ENCODE measurements at places on chromosomes 5 and 9. TPM values are rescaled to one million over a fixed set of nuclear protein-coding genes. Genes with fewer than 3 reads are reported as not detected.

DNA sequence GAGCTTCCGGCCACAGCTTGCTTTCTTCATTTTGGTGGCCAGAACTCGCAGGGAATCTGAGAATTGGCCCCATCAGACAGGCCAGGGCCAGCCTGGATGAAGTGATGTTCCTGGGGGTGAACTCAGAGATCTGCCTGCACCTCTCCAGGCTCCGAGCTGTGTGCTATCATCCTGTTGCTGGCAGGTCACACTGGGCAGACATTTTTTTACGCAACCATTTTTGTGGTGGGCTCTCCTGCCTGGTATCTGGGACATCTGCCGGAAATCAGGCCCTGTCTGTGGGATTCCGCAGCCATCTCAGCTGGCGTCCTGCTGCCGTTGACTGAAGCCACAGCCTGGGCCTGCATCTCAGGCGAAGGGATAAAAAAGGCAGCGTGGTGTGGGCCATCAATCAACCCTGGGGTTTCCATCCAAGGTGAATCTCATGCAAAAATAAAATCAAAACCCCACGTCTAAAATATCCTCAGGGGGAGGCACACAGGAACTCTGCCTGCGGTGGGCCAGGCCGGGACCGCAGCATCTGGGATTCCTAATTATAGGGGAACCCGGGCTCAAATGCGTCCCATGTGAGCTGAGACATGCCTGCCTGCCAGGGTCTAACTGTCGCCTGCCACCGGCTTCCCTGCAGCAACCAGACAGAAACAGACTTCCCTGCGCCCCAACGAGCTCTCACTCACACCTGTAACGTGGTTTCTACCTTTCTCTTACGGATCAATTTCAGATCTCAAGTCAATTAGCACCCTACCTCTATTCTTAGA is 174.3 kb downstream of the SYK start:
- no peaks in the 10 kb centered on the region for H3K36me3 ChIP-seq
- no peaks in the 10 kb centered on the region for H3K27me3 ChIP-seq
- H3K27ac ChIP-seq: no peak overlapping the region
- DNase-seq: no peak
- H3K4me1 ChIP-seq: peaks cover 5% of the 10 kb centered on the region

GRCh38 chr9:16825331-16825725 is 45.1 kb downstream of the BNC2 start:
- DNase-seq: no peak
- H3K4me3 ChIP-seq: no peak overlapping the region
- H3K27me3 ChIP-seq: peaks cover 8% of the 10 kb centered on the region
- H3K36me3 ChIP-seq: no peaks in the 10 kb centered on the region

DNA sequence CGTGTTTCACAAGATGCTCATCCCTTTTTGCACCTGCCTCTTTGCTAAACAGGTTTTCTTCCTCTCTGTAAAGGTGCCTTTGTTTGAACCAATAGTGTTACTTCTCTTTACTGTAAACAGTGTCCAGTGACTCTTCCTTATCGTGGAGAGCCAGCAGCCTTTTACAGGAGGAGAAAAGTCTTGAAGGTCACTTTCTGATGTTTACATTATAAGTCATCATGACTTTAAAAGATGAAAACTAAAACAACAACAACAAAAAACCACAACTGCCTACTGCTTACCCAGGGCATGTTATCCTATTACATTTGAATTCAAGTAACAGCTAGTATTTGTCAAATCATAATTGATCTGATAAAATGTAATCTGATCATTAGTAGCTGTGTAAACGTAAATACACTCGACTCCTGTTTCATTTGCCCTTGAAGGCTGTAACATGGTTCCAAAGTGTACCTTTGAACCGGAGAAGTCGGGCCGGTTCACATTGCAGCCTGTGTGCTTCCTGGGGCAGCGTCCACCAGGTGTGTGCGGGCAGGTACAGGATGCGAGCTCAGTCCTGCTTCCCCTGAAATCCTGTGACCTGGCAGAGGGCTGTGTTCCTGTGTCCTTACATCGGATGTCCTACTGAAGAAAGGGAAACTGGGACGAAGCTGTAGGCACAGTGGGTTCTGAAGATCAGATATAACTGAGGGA is 118.1 kb downstream of the C9orf152 start:
- no peak overlapping the region for H3K27ac ChIP-seq
- H3K4me1 ChIP-seq: peaks cover 2% of the 10 kb centered on the region
- no peak overlapping the region for H3K4me3 ChIP-seq
- DNase-seq: no peak
- H3K36me3 ChIP-seq: no peaks in the 10 kb centered on the region

Gene LCNL1
- 2.3 TPM for total RNA-seq

All from spinal cord (tissue), 10 donors.